ENCODE measurements at places on chromosomes 11 and 22. TPM values are rescaled to one million over a fixed set of nuclear protein-coding genes. Genes with fewer than 3 reads are reported as not detected.

DNA sequence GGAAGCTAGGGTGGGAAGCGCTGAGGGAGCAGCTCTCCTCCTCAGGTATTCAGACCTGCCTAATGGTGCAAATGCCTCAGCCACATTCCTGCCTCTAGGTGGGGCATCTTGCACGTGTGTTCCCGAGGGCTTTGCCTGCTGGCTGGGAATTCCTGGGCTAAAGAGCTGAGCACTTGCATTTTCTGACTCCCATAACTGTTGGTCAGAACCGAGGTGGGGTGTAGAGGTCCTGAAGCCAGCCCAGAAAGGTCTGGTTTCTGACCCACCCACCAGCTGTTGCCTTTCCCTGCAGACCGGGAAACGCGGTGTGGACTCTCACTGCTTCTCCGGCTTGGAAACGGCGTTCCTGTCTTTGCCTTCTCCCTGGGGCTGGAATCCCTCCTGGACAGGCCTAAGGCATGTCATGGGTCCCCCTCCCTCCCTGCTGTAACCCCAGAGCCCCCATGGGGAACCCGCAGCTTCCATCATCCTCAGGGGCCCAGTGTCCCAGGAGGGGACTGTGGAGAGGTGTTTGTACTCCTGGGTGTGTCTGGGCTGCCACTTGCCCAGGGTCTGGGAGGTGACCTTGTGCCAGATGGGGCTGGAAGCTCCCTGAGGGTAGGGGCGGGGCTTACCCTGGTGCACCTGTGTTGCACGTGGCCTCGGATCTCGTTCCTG lies 24.0 kb upstream of the SMIM38 start:
- no peak for DNase-seq

DNA sequence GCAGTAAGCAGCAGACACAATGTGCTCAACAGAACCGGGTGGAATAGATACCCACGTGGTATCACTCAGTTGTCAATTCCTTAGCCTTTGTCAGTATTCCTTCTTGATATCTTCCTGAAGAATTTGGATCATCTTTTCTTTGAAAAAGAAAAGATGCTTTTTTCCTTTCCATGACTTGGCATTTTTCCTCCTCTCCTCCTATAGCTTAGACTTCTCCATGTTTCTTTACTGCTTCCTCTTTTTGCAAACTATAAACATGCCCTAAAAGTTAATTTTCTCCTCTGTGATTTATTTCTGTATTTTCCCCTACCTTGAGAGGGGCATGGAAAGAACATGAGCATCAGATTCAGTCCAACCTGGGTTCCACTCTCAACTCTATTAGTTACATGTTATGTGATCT lies 11.7 kb downstream of the CBLIF start:
- no peak for DNase-seq

The APOL5 gene
- polyA plus RNA-seq = not detected

- no peak for DNase-seq
These were observed 23.9 kb upstream of the DGCR8 start for GRCh38 chr22:20056161-20056560.

The MRGPRE gene
- not detected for polyA plus RNA-seq

DNA sequence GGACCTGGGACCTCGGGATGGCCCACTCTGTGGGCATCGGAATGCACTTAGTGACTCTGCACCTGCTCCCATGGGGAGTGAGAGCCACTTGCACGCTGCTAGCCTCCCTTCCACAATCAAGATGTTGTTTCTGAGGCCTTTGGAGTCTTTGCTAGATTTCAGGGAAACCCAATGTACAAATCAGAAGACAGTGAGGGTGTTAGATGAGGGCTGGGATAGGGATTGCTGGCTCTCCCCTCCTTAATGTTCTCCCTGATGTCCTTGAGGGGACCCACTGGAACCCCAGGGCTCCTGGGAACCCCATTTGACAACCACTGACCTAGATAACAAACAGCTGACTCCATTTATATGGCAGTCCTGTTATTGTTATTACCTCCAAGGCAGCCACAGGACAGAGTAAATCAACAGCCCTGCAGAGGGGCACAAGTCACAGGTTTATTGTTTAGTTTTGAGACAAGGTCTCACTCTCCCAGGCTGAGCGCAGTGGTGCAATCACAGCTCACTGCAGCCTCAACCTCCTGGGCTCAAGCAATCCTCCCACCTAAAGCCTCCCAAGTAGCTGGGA lies 31.3 kb upstream of the COMT start:
- no peak for DNase-seq

DNA sequence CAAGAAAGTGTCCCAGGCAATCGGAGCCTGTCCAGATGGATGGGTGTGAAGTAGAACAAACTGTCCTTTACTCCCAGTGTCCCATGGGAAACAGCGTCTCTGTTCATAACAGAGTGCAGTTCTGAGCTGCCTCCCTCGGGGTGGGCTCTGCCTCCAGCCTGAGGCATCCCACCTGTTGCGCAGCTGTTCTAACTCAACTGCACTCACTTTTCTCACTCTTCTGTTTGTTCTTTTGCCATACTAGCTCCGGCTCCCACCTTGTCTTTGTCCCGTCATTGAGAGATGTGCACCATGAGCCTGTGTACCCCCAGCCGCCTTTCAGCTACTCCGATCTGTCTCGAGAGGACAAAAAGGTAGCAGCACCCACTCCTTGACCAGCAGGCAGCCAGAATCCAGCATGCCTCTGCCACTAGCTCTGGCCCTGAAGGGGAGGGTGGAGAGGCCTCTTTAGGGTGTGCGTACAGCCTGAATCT lies 20.7 kb upstream of the CDC42EP2 start:
- no peak for DNase-seq

DNA sequence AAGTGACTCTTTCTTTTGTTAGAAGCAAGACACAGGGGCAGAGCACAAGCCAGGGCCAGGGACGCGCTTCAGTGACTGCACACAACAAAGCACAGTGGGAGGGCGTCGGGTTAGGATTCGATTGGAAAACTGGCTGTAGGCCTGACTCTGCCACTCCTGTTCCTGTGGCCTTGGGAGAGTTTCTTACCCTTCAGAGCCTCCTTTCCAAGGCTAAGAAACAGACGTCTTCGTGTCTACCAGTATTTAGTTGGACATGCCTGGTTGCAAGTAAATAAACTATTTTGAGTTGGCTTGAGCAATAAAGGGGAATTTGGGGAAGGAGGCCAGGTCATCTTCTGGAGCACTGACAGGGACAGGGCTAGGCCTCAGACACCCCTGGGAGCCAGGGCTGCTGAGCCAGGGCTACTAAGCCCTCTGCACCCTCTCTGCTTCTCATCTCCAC lies 549.1 kb downstream of the INSC start:
- no peak for DNase-seq

The MMP13 gene
- not detected for polyA plus RNA-seq

The GPR83 gene
- 0.14 TPM for polyA plus RNA-seq

DNA sequence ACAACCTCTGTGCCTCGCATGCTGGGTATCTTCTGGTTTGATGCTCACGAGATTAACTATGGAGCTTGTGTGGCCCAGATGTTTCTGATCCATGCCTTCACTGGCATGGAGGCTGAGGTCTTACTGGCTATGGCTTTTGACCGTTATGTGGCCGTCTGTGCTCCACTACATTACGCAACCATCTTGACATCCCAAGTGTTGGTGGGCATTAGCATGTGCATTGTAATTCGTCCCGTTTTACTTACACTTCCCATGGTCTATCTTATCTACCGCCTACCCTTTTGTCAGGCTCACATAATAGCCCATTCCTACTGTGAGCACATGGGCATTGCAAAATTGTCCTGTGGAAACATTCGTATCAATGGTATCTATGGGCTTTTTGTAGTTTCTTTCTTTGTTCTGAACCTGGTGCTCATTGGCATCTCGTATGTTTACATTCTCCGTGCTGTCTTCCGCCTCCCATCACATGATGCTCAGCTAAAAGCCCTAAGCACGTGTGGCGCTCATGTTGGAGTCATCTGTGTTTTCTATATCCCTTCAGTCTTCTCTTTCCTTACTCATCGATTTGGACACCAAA lies 516 bp downstream of the OR52J3 start:
- DNase-seq = no peak

GRCh38 chr11:92782806-92783205 lies 186.6 kb upstream of the MTNR1B start:
- no peak for DNase-seq

GRCh38 chr22:27045103-27045947 lies 387.9 kb downstream of the MIAT start:
- DNase-seq = no peak

- no peak for DNase-seq
These were observed 82.0 kb downstream of the TTC28 start for GRCh38 chr22:28597665-28598064.

DNA sequence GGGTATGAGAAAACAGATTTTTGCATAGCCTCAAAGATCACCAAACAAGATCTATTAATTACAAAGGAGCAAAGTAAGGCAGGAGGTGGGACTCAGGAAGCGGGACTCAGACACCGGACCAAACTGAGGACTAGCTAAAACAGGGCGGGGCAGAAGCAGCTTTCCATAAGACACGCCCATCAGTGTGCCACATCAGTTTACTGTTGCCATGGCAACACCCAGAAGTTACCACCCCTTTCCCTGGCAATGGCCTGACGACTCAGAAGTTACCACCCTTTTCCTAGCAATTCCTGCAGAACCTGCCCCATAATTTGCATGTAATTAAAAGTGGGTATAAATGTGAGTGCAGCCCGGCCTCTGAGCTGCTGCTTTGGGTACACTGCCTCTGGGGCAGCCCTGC lies 173.9 kb downstream of the SHANK2 start:
- no peak for DNase-seq

DNA sequence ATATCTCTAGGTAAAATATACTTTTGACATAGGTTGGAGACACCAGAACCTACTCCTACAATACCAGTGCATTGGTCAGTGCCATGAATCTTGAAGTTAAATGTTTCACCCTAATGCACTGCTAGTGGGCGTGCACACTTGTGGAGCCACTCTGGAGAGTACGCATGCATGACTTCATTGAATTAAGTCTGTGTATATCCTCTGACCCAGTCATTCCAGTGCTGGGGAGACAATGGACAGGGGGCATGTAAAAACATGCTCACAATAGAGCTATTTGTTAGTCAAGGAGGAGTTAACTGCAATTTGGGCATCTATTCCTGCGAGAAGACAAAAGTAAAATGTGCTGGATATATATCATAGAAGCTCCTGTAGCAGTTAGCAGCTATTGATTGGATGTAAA lies 335.4 kb upstream of the NCAM1 start:
- no peak for DNase-seq

- DNase-seq = no peak
These were observed 271.4 kb upstream of the NCAM1 start for GRCh38 chr11:112689851-112690250.

DNA sequence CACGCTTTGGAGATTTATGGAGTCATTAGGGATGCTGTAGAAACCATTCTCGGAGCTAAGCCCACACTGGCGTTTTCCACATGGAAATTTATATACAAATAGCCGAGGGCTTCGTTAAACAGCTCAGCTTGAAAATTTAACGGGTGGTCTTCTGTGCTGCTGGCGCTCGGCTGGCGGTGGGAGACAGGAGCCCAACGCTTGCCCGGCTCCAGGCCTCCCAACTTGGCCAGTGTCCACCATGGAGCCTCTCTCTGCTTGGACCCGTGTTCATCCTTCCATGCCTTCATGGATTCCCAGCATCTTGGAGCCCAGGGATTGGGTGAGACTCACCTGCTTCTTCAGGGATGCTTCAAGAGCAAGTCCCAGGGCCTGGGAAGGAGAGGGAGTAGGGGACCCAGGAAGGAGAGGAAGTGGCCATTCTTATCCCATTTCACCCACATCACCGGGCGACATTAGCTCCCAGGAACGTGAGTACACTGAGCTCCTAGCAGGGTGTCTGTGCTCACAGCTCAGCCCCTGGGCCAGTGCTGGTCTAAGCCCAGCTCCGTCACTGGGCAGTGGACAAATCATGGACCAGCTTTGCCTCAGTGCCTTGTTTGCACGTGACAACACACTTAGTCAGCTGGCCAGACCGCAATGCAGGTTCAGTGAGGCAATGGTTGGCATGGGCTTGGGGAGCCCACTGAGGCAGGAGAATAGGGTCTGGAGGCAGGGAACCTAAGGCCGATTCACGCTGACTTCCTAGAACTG lies 944.3 kb downstream of the BRD1 start:
- no peak for DNase-seq

DNA sequence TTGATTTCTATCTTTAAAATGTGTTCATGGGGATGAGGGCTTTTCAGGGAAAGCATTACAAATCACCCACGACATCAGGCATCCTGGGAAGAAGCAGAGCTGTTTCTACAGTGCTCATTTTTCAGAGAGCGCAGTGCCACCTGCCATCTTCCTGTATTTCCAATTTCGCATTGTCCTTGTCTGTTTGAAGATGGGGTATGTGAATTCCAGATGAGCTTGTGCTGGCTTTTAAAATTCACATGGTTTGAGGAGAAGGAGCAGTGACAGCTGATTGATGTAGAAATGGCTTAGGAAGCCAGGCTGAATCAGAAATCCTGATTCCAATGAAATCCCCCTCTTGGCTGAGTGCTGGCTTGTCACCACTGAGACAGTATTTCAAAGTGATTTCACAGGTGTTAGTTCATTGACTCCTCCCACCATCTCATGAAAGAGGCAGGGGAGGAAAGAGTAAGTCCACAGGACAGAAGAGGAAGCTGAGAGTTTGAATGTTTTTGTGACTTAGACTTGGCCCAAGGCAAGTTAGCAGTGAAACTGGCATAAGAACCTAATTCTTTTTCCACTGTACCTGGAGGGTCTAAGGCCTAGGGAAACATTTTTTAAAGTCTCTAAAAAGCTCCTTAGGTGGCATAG lies 344.6 kb upstream of the C11orf87 start:
- DNase-seq = no peak

- DNase-seq = no peak
These were observed 53.3 kb downstream of the NCAM1 start for GRCh38 chr11:113014262-113015097.

- no peak for DNase-seq
These were observed 54.2 kb upstream of the FGF3 start for GRCh38 chr11:69873166-69874077.

- DNase-seq = no peak
These were observed 37.3 kb downstream of the OR10A6 start for GRCh38 chr11:7893796-7894195.

DNA sequence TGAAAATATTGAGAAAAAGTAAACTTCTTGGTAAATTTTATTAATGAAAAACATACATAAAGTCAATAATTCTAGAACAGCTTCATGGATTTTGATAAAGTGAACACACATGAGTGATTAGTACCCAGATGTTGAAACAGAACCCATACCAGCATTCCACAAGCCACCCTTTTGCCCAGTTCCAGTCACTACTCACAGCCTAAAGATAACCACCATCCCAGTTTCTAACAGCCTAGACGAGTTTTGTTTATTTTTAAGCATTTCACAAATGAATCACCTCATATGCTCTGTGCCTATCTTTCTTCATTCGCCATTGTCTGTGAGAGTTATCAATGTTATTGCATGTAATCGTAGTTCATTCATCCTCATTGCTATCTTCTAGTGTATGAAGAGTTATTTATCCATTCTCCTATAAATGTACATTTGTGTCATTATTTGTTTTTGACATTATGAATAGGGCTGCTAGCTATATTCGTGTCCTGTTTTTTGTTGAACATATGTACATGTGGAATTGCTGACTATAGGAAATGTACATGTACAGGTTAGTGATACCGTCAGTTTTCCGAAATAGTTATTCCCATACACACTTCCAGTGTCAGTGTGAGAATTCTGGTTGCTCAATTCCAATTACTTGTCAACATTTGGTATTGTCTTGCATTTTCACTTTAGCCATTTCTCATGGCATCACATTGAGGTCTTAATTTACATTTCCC lies 44.5 kb upstream of the TEAD1 start:
- no peak for DNase-seq

The UBQLNL gene
- polyA plus RNA-seq = not detected

- DNase-seq = no peak
These were observed 15.0 kb downstream of the SLC35E4 start for GRCh38 chr22:30650508-30651116.

GRCh38 chr11:128474036-128474874 lies 113.1 kb downstream of the ETS1 start:
- DNase-seq = no peak

The SGSM1 gene
- 0.32 TPM for polyA plus RNA-seq

GRCh38 chr22:41833369-41834004 lies 582 bp downstream of the SREBF2 start:
- DNase-seq = peak; percentile 6
